AG08396 (cell line): ENCODE measurements at places on chromosomes 4 and X.

DNA sequence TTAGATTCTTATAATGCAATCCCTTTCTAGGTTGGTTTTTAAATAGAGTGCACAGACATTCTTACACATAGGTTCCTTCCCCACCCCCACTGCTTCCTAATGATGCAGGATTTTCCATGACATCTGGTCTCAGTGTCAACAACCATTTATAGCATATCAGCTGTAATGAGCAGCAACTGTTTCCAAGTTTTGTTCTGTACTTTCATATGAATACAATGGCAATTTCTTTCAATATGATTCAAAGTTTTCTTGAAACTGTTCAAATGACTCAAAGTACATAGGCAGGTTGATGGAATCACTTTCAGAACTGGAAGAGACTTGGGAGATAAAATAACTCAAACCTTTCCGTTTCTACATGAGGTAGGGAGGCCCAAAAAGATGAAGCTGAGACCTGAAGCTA, 220.7 kb downstream of the CAMK2D start:
- DNase-seq, result no peak

- DNase-seq, result no peak
These were observed 225.2 kb downstream of the ADGRL3 start for GRCh38 chr4:61425315-61425714.

DNA sequence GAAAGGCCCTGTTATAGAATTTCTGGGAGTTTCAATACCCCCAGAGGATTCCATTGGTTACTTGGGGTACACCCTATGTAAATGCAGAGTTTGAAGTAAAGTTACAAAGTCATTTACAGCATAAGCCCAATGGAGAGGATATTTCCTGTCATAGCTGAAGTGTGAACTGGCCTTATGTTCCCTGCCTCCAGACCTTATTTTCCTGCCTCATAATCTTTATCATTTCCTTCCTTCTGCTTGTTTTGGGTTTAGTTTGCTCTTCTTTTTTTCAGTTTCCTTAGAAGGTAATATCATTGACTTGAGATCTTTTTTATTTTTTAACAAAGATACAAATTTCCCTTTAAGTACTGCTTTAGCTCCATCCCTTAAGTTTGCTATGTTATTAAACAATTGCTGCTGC, 85.4 kb downstream of the PPEF1 start:
- DNase-seq, result no peak

- no peak for DNase-seq
These were observed 2365.5 kb downstream of the PCDH7 start for GRCh38 chr4:33085709-33086108.

DNA sequence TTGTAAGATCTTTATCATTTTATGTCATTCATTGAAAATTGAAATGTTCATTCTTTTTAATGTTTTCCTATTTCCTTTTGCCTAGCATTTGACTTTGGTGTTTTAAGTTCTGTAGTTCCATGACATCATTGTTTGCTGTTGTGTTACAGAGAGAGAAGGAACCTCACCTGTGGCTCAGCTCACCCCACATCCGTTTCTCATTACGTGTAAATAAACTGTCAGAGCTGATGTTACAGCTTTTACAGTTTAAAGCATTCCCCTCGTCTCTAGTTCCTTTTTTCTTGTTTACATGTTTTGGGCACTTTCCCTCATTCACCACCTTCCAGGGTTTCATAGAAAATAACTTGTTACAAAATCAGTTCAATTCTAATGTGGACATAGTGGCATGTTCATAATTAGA, 137.2 kb downstream of the FNIP2 start:
- no peak for DNase-seq

GRCh38 chr4:5168891-5169290, 117.6 kb downstream of the STK32B start:
- DNase-seq, result no peak

DNA sequence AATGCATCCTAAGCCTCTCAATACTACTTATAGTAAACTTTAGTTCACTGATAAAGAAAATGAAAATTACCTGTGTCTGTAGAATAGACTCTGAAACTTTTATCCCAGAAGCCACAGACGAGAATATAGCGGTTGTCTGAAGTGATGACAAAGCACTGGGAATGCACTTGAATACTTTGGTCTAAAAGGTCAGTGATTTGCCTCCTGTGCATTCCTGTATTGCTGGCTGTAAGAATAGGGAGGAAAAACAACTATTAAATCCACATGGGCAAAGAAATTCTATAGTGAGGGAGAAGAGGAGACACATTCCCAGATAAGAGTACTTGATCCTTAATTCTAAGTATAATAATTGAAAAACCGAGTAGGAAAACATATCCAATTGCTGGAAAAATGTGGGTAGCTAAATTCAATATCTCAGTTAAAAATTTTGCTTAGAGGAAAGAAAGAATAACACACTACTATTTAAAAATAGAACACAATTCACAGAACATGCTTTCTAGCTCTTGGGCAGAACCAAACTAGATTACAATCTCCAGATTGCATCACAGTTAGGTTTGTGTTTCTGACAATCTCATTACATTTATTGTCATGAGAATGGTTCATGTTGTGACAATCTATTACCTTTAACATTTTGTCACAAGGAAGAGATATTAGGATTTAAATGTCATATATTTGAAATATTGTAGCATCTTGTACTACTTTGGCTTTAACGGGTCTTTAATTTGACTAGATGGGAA, 232.1 kb downstream of the DCLK2 start:
- peak; percentile 24 for DNase-seq

DNA sequence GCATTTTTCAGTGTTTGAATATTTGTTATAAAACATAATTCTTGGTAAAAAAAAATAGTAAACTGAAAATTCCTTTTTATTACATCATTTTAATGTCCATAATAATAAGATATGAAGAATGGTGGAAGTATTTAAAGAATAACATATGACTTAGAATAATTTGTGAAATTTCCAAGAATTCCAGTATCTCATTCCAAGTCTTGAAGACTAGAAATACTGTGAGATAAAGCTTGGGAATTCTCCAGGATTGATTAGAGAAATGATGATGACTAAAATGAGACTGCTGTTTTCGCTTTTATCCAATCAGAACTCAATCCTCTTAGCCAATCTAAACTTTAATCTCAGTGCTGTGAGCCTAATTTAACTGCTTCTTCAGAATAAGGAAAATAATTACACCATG, 184.2 kb upstream of the HCCS start:
- no peak for DNase-seq

- DNase-seq, result no peak
These were observed 30.6 kb downstream of the SETD7 start for GRCh38 chr4:139525414-139525813.

DNA sequence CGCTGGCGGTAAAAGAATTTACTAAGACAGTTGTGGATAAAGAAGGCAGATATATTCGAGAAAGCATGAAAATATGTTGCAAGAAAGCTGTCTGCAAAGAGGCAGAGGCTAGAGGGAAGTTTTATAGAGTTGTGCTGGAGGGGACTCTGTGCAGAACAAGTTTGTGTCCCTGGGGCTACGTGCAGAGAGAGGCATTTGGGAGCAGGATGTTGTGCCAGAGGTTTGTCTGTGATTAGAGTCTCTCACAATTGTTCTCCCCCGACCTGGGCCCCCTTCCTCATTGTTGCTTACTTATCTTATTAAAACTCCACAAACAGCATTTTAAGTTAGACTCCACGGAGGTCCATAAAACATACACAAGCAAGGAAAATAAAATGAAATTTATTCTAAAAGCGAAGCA, 831.3 kb downstream of the NLGN4X start:
- DNase-seq, result no peak

GRCh38 chrX:135535077-135535940, 14.8 kb downstream of the INTS6L start:
- no peak for DNase-seq

DNA sequence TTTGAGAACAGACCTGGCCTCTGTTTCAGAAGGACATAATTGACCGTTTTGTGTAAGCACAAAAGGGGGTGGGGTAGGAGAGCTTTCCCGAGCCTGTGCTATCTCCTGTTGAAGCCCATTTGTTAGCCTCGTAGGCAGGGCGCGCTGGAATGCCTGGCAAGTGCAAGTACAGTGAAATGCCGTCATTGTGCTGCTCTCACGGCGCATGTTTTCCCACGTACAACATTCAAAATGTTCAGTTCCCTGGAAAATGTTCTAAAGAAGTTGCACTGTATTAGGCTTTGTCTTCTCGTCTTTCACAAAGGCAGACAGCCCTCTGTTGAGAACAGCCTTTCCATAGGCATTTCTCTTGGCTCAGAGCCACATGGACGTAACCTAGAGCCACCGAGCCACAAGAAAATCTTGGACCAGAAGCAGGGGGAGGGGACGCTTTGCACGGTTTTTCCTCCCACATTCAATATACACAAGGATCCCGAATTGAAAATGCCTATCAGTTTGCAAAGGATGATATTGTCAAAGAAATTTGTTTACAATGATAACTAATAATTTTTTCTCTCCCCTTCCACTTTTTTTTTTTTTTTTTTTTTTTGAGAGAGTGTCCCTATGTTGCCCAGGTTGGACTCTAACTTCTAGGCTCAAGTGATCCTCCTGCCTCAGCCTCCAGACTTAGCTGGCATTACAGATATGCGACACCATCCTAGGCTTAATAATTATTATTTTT, 54.6 kb upstream of the RAPGEF2 start:
- DNase-seq, result peak; percentile 66

DNA sequence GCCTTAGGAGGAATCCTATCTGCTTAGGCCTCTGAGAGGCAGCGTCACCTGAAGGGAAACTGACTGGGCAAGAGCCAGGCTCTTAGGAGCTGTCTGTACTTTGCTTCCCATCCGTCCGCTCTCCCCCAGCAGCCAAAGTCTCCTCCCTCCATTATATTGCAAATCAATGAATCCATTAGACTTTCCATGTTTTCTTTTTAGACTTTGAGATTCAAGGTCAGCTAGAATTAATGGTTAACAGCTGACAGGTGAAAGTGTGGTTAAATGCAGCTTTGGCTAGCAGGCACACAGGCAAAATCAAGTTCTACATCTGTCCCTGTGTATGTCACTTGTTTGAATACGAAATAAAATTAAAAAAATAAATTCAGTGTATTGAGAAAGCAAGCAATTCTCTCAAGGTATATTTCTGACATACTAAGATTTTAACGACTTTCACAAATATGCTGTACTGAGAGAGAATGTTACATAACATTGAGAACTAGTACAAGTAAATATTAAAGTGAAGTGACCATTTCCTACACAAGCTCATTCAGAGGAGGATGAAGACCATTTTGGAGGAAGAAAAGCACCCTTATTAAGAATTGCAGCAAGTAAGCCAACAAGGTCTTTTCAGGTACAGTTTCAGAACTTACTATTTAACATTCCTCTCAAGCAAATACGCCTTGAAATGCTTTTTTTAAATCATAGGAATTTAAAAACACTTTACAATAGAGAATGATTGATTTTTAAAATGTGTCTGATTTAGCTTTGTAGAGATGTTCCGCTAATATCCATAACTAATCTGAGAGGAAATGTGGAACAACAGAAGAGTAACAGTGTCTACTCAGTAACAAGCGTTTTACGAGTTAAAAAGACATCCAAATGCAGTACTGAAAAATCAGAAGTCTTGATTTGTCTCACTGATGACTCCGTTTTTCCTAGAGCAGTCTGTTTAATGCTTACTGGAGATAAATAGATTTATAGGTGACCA, at the start of gene F11:
Gene F11, plus strand, starts transcription at position 507 of the 970 bp plus-strand sequence. CDS start 948 bp downstream, outside the sequence.
- no peak for DNase-seq

GRCh38 chrX:23720117-23720677, 22.9 kb downstream of the ACOT9 start:
- no peak for DNase-seq

DNA sequence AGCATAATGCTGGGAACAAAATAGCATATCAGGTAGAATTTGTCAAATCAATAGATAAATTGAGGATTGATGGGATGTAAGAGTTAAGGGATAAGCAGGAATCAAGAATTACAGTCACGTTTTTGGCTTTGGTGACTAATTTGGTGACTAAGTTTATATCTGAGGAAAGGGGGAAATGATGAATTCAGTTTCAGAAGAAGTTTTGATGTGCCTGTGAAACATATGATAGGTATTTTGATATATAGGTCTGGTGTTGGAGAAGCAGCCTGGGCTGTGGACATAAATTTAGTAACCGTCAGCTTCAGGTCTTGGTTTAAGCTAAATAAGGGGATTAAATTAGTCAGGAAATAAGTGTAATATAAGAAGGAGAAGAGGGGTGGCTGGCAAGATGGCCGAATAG, 79.0 kb upstream of the EDA2R start:
- no peak for DNase-seq

DNA sequence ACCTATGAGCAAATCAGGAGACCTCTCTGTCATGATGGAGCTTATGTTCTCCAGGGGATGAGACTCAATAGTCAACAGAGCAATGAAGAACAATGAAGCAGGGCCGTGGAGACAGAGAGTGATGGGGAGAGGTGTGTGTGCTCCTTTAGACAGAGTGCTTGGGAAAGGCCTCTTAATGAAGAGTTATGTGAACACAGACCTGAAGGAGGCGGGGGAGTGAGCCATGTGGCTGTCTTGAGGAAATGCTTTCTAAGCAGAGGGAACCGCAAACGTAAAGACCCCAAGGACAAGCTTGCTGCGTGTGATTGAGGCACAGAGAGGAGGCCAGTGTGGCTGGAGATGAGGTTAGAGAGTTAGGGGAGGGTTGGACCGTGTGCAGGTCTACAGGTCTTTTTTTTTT, 53.1 kb downstream of the CHRNA9 start:
- DNase-seq, result no peak

- DNase-seq, result no peak
These were observed 72.6 kb upstream of the PTPN13 start for GRCh38 chr4:86521373-86521969.

DNA sequence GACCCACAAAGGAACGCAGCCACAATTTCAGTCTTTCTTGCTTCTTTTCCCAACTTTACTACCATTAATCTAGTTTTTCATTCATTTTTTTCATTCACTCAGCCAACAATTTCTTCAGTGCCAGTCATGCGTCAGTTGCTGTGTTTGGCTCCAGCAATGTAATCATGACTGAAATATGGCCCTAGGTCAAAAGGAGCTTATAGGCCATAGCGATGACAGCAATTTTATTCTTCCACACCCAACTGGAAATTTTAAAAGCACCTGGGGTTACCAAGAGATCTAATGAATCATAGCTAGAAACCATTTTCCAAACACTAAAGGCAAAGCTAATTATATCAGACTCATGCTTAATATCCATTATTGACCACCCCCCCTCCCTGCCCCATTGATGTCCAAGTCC, 29.8 kb upstream of the C1QTNF7 start:
- DNase-seq, result no peak

DNA sequence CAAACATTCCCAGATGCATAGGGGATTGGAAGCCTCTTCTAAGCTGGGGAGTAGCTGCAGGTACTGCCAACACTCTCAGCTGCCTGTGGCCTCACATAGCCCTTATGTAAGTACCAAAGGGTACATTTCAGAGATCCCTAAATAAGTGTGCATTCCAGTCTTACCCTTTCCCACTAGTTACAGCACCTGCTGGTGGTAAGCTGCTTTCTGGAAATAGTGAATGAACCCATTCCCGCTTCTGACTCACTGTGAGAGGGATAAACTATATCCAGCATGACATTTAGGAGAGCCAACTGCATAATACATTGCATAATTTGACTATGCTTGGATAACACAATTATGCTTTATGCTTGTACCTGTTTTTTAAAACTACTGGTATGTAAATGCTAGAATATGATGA, 149.0 kb downstream of the FAM13A start:
- no peak for DNase-seq
